NCI-H1417 treated with DMSO at 0.1 percent for 48 hours (cell line): ENCODE measurements at places on chromosomes 4 and X.

DNA sequence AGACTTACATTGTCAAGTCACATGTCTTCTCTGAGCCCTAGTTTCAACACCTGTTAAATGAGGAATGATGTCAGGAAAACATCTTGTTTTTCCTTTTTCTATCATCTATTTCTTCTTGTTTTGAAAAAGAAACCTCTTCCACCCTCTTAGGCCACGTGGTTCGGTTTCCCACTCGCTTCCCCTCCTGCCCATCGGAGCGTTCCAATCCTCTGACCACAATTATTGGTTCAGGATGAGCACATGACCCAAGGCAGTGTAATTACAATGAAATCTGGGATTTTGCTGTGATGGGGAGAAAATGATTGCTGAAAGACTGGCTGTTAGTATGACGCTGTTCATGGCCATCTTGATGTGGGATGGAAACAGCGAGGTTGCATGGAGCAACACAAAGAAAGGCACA is 186.7 kb downstream of the UNC5C start:
- no peak for DNase-seq

GRCh38 chr4:145709843-145710242 is 29.9 kb downstream of the C4orf51 start:
- no peak for DNase-seq

DNA sequence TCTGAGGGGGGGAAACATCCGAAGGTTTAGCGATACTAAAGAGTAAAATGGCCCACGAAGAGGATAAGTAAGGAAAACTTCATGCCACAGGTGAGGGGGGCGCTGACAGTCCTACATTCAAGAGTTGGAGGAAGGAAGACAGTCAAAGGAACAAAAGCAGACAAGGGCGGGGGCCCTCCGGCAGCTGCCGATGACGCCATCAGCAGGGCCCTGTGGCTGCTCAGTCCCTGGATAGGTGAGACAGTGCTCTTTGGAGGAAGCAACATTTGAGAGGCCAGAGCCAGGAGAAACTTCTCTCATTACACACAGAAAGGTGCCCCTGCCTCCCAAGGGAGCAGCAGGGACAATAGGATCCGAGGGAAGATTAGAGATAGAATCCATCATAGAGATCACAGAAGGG is 41.5 kb downstream of the RAB40AL start:
- no peak for DNase-seq

- no peak for DNase-seq
Measured at GRCh38 chrX:14712096-14712495, 160.8 kb downstream of the FANCB start.

DNA sequence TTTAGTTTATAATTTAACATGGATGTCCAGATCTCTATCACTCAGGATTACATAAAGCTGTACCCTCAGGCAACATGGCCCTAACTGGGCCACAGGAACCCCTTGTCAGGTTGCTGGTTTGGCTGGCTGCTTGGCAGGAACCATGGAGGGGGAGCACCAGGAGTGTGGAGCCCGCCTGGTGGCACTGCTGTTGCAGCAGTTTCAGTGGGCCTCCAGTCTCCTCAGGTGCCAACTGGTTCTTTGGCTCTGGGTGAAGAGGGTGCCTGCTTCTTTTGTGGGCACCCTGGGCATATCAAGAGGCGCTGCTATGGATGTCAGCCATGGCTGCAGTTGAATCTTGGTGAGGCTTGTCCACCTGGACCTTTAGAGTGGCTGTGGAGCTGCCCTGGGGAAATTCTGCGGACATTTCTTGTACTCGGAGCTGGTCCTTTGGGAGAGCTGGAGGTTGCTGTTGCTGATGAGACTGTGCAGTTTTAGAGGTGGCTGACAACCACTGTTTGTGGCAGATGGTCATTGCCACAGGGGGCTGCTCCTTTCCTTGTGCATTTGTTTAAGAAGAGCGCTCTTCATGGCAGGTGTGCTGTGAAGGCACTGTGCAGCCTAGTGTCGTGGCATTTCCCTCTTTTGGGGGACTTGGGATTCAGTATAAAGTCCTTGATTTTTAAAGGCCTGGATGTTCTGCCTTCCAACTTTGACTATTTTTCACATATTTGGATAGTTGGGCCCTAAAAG is 10.3 kb upstream of the SMIM14 start:
- DNase-seq = no peak

GRCh38 chr4:83599183-83599582 is 63.3 kb downstream of the GPAT3 start:
- no peak for DNase-seq

DNA sequence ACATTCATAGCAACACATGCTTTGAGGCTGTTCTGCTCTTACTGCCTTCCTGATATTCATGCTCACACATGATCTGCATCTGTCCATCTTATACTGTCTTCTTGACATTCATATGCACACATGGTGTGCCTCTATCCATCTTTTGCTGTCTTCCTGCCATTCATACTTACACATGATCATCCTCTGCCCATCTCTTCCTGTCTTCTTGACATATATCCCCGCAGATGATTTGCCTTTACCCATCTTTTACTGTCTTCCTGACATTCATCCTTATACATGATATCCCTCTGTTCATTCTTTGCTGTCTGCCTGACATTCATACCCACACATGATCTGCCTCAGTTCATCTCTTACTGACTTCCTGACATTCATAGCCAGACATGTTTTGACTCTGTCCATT is 36.8 kb downstream of the SCML1 start:
- no peak for DNase-seq

DNA sequence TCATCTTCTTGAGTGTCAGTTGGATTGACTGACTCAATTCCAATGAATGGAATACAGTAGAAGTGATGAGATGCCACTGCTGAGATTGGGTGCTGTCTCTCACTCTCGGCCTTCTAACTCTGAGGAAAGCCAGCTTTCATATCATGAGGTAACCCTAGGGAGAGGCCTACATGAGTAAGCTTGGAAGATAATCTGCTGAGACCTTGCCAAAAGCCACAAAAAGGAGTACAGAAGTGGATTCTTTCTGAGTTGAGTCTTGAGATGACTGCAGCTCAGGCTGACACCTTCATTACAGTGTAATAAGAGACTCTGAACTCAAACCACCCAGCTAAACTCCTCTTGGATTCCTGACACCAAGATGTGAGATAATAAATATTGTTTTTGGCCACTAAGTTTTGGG is 537.4 kb upstream of the MAGEB18 start:
- DNase-seq = no peak

GRCh38 chrX:26925088-26925487 is 538.1 kb downstream of the PPP4R3C start:
- no peak for DNase-seq

- DNase-seq = no peak
Measured at GRCh38 chr4:127251423-127251822, 381.3 kb upstream of the INTU start.

DNA sequence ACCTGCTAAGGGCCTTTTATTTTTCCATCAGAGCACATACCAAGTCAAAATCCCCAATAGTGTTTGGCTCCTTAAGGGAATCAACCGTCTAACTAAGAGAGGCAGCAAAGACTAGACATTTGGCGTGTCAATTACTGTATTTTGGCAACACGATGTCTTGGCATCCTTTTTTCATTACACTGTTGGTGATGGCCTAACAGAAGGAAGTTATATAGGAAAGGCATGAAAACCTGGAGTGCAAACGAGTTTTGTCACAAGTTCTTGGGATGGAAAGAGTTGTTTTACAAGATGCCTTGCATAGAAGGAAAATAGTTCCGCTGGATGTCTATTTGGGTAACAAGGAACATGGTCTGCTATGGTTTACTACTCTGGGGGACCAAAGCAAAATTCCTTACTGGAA is 119.2 kb upstream of the TTC29 start:
- no peak for DNase-seq

DNA sequence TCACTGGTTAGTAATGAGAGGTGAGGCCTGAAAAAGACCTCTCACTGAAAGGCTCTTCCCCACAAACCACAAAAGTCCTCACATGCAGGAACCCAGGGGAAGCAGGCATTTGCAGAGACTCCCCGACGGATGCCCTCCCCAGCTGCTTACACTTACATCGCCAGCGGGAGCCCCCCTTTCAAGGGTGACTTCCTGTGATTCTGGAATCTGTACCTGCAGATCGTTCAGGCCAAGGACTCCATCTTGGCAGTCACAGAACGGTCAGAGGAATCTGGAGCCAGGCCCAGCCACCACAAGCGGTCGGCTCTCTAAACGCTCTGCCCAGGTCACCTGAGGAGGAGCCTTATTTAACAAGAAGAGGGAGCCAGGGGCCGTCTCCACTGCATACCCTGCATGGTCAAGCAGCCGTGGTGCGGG is 71.3 kb upstream of the STS start:
- no peak for DNase-seq

DNA sequence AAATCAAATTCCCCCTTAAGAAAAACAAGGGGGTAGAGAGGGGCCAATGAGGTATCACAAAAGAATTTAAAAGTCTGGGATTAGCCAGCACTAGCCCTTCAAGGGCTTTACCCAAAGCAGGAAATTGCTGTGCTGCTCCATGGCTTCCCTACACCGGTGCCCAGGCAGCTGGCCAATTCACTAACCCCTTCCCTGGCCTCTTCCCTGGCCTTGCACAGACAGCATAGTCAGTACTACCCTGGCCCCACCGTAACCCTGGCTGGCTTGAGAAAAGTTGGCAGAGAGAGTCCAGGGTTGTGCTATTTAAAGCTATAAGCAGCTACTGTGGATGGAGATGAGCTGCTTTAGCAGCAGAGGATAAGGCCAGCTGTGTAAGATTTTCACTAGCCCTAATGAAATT is 43.1 kb downstream of the ADAMTS3 start:
- DNase-seq = no peak

DNA sequence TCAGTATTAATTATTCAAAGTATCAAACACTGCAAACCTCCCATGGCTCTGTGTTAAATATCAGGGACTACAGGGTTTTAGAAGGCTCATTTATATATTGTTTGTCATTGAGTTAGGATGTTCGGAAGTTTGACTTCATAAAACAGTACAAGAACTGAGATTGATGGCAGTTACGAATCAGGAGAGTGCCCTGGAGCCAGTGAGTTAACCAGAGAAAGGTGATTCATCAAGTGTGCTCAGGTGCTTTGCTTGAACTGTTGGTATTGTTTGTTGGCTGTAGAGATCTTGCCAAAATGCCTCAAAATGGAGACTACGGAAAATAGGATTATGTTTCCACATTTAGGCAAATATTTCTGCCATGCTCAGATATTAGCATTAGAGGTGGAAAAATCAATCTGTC is 7.5 kb upstream of the GPR101 start:
- no peak for DNase-seq

DNA sequence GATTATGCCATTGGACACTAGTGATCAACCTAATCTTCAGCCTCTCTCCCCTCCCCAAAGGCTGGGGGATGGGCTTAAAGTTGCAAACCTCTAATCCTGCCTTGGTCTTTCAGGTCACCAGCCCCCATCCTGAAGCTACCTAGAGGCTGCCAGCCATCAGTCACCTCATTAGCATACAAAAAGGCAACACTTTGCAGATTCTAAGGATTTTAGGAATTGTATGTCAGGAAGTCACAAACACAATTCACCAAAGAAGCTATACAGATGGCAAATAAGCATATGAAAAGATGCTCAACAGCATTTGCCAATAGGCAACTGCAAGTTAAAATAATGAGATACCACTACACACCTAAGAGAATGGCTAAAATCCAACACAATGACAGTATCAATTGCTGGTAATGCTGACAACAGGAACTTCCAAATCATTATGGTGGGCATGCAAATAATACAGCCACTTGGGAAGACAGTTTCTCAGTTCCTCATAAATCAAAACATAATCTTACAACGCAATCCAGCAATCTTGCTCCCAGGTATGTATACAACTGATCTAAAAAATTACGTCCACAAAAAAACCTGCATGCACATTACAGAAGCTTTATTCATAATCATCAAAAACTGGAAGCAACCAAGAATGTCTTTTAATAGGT is 9.0 kb upstream of the PIM2 start:
- no peak for DNase-seq

DNA sequence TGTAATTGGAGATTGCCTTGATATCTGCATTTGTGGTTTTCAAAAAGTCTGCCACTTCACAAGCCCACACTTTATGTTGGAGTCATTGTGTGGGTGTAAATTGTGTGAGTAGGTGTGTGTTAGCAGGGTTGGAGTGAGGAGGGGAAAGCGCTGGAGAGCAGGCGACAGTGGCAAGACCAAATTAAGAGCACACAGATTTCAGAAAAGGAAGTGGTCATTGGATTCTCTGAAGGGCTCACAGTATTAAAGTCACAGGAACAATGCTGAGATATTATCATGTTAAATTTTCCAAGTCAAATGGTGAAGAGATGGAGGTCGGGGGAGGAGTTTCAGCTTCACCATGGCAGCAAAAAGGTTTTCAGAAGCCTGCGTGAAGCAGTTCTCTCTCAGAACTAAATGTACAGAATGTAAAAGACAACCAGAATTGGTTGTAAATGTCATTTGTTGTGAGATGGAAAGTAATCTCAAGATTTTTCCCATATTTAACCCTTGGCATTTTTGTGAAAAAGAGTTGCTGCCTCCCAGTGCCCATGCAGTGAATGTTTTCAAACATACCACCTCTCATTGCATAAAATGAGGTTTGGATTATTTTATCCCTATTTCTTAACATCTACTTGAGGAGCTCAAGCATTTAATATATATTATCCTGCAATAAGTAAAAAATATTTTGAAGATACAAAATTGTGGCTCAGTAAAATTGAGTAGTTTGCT is 265.9 kb downstream of the ZNF674 start:
- no peak for DNase-seq

- no peak for DNase-seq
Measured at GRCh38 chrX:32195611-32196010, 1015.7 kb downstream of the DMD start.

DNA sequence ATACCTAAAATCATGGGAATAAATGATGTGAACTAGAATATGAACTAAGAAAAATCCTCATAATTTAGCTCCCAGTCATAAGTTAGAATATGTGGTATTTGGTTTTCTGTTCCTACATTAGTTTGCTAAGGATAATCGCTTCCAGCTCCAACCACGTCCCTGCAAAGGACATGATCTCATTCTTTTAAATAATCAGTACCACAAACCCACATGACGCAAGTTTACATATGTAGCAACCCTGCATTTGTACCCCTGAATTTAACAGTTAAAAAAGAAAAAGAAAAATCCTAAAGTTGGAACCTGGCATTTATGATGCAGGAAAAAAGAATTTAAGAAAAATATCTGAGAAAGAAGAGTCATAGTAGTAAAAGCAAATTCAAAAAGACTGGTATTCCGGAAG is 13.3 kb downstream of the UBA6 start:
- DNase-seq = no peak

DNA sequence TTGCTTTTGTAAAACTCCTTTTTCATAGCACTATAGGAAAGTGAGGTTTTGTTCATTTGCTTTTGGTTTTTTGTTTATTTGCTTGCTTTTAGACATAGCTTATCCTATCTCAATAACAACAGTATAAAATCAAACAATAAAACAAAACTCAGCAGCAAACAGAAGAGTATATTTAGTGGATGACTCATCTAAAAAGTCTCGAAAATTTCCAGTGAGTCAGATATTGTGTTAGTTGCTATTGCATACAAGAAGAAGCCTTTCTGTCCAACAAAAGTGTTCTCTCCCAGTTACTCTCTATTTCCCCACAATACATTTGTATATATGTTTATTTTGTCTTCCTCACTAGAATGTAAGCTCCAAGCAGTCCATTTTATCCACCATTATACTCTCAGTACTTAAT is 36.0 kb upstream of the NPNT start:
- no peak for DNase-seq
